ENCODE measurements at places on chromosomes 4 and X. TPM values are rescaled to one million over a fixed set of nuclear protein-coding genes. Genes with fewer than 3 reads are reported as not detected.
A peak's percentile ranks its signal among the peaks of the same experiment; 100 is the strongest.

DNA sequence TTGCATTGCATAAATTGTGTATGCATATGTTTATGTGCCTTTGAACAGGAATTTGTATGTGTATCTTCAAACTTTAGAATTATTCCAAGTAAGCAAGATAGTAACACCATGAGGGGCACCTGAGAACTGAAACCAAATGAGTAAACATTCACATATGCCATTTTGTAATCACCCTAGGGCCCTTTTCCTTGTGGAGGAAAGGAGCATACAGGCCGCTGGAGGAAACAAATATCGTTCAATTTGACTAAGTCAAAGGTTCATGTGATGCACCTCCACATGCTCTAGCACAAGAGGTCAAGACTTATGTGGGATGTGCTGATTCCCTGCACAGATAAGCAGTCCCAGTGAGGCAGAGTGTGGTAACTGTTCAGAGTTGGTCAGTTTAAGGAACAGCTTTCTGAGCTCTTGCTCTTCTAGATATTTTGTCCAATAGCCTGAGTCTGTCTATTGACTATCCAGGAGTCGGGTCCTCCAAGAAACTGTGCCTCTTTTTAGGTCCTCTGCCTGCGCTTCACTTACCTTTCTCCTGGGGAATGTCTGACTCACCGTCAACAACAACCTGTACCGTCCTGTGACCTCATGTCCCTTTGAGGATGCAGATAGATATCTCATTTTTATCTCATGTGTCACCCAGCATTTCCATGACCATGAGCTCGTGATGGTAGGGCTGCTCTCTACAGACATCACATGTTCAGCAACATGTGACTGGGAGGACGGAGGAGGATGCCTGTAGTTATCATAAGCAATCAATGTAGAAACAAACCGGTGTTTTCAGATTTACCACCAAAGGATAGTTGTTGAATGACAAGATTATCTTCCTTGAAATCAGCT, 196.9 kb downstream of the NWD2 start:
- no peak for DNase-seq

DNA sequence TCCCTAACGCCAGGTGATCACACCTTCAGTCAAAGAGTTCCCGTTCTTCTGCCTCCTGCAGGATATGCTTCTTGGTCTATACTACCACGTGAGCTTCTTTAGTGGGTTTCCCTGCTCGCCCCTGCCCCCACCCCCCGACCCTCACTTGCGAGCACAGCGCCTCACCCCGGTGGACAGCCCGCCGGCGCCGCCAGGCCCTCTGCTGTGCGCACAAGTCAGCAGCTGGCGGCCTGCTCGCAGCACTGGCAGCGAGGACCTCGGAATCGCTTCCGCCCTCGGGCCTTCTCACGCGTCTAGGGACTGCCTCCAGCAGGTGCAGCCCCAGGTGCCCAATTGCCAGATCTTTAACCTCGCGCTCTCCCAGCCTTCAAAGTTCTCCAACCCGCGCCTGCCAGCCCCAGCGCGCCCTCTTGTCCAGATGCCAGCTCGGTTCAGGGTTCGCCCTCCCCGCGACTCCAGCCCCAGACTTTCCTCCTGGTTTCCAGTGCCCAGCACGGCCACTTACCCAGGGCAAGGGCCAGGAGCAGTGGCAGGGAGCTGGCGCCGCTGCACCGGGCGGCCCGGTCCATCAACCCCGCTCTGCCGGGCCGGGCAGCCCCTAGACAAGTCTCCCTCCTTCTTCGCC, 454 bp downstream of the BTC start:
- no peak for DNase-seq

- no peak for DNase-seq
Measured at GRCh38 chrX:31319586-31319985, 247.7 kb upstream of the FTHL17 start.

GRCh38 chr4:157226035-157226434, 5.5 kb downstream of the GRIA2 start:
- DNase-seq, result no peak

GRCh38 chr4:186701273-186701672, 22.4 kb downstream of the FAT1 start:
- DNase-seq, result no peak

GRCh38 chr4:5040856-5041620, 10.2 kb upstream of the STK32B start:
- DNase-seq, result no peak

DNA sequence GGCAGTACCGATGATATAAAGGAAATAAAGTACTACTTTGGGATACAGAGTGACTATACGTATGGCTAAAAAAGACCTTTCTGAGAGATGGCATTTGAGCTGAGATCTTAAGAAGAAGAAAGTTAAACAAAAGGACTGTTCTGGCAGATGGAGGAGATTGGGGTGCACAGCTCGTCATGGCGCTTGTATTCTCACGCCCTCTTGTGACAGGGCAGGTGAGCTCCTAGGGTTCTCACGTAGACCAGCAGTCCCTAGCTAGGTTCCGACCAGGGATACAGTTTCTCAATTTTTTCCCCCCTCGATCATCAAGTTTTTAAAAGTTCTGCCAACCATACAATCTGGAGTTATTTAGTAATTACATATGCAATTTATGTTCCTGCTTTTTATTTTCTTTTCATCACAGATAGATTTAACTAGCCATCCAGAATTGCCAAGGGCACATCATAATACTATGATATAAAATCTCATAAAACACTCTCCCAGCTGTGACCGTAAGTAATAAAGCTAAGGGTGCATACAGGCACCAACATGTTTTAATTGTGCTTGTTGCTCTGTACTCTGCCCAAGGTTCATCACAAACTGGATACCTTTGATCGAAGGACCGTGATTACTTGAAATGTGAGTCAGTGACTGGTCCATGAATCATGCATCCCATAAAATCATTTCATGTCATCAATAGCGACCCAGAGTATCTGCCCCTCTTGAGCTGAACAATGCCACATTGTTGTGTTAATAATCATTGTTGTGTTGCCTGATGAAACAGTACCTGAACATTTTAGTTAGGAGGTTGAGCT, 69.4 kb upstream of the ZNF518B start:
- DNase-seq, result no peak

DNA sequence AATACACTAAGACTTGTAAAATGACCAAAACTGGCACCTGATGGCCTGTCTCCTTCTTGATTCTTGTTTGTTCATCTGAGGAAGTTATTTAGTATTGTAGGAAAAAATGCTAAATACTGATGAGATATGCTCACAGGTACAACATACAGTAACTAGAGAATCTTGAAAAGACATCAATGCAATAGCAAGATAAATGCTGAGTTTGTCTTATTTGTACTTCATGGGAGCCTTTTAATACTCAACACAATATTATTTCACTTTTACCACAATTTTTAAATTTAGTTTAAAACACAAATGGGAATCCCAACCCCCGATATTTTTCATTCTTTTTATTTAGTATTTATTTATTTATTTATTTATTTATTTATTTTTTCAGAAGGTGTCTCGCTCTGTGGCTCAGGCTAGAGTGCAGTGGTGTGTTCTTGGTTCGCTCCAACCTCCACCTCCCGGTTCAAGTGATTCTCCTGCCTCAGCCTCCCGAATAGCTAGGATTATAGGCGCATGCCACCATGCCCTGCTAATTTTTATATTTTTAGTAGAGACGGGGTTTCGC, 12.1 kb downstream of the HHIP start:
- DNase-seq, result no peak

- DNase-seq, result no peak
Measured at GRCh38 chrX:15059474-15059873, 186.3 kb downstream of the MOSPD2 start.

DNA sequence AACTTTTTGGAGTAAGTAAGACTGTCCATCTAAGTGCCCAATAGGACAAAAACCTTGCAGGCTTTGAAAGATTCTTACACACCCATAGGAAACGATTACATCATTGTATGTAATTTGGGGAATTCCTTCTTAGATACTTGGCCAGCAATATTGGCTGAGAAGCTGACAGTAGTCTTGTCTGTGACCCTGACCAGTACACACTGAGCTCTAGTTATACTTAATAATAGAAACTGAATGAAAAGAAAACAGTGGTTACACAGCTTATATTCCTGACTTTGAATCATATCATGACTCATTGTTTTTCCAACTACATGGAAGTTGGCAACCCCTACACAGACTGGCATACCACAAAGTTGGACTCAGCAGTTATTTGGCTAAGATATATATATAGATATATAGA, 7.1 kb upstream of the TLR2 start:
- no peak for DNase-seq

DNA sequence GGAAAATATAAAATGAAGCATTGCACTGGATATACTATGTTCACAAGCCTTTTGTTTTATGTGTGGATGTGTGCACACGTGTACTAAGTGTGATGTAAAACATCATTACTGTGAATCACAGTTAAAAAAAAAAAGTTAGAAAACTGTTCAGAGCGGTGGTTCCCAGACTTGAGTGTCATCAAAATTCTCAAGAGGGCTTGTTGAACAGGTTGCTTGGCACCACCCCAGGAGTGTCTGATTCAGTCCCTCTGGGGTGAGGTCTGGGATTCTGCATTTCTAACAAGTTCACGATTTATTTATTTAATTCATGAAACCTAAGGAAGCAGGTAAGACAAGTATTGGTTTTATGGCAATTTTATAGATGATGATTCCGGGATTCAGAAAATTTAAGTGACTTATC, 1.8 kb downstream of the CENPU start:
- no peak for DNase-seq

DNA sequence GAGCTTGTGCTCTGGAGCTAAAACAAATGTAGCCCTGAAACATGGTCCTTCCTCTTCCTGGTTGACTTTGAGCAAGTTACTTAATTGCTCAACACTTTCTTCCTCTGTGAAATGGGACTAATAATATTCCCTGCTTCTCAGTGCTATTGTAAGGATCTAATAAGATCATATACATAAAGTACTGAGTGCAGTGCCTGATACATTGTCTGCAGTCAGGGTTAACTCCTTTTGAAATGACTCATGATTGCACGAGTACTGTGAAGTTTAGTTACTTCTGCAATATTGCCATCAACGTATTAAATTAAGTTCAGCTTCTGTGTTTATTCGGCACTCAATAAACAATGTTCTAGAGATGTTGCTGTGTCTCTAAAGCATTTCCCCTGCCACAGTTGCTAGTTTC, 91.8 kb upstream of the HPRT1 start:
- no peak for DNase-seq

DNA sequence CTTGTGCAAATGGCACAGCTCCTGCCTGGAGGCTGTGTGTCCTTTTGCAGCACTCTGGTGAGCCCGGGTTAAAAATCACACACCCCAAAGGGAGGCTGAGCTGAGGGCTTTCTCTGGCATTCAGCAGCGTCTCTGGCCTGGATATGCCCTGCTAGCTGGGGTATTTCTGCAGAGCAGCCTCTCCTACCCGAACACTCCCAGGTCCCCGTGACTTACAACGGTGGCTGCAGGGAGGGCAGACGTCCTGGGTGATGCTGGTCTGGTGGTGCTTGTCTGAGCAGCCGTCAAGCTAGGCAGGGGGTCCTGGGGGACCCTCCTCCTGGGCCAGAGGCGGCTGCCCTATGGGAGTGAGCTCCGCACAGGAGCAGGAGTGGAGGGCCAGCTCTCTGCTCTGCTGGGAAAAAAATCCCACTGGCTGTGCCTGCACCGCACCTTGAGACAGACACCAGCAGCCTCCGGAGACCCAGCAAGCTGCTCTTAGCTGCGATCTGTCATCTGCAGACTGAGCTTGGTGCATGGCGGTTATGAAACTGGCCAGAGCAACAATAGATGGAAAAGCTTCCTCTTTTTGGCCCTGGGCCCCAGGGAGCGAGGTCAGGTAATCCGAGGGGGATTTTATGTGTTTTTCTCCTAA, 41.3 kb upstream of the ASMTL start:
- peak; percentile 83 for DNase-seq

DNA sequence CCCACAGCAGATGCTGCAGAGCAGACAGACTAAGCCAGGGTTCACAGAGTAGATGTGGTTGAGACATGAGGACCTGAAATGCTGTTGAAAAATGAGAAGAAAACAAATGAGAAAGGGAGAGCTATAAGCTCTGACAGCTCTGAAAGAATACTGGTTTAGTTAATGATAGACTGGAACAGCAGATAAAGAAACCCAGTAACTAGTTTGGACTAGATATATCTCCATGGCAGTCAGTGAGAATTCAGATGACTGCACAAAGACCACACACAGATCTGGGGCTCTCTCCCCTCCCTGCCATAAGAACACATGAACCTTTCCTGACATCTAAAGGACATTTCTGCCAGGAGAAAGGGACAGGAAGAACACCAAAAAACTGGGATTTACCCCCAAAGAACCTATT, 8.2 kb downstream of the NAA11 start:
- DNase-seq, result no peak

DNA sequence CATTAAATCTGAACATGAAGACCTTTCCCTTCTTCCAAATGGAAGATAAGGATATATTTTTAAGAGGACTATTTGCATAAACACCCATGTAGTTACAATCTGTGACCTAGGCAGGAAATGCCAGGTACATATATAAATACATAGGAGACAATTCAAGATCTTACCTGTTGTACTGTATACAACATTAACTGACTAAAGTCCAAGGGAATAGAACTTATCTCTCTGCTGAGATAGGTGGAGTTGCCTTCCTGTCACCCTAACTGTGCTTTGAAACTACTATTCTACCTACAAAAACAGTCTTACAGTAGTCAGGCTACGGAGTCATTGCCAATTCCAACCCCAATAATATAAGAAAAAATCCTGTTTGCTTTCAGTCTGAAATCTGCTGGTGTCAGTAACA, 106.3 kb downstream of the CHRNA9 start:
- no peak for DNase-seq

GRCh38 chr4:134544303-134544770, 342.7 kb upstream of the PABPC4L start:
- DNase-seq, result no peak

DNA sequence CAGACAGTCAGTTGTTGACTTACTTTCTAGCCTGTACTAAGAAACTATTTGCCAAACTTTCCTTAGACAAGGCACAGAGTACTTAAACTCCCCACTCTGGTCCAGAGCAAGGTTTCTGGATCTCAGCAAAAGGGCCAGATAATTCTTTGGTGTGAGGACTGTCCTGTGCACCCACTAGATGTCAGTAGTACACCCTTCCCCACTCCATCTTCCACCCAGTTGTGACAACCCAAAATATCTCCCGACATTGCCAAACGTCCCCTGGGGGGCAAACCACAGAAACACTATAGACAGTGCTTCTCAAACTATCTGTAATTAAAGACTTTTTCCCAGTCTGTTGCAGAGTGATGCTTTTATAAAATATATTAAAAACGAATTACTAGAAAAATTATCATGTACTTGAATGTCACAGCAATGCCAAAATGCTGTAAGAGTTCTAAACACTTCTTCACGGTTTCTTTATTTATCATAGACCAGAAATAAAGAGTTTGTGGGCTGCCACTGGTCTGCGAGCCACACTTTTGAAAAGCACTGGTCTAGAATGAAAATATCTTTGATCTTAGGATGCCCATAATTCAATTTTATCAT, 203.5 kb downstream of the PRDM5 start:
- no peak for DNase-seq

The TLR1 gene
- total RNA-seq, result 4.9 TPM

The KIT gene
- 2.3 TPM for total RNA-seq

The FAM9B gene
- total RNA-seq, result not detected

The NAP1L3 gene
- total RNA-seq, result 15.0 TPM

The PABPC1L2A gene
- total RNA-seq, result not detected

The GLRA3 gene
- not detected for total RNA-seq

The NHSL2 gene
- 6.7 TPM for total RNA-seq

The SMIM10L2A gene
- 0.97 TPM for total RNA-seq

The TAF1 gene
- total RNA-seq, result 25.7 TPM

The STBD1 gene
- 37.6 TPM for total RNA-seq

The CAPN6 gene
- total RNA-seq, result 0.62 TPM

The PTCHD1 gene
- 0.22 TPM for total RNA-seq
